Fibroblast of mammary gland (primary cell): ENCODE measurements at places on chromosomes 2 and 18.

GRCh38 chr2:235940330-235940729 lies 227.9 kb downstream of the GBX2 start:
- DNase-seq: peak; percentile 98

DNA sequence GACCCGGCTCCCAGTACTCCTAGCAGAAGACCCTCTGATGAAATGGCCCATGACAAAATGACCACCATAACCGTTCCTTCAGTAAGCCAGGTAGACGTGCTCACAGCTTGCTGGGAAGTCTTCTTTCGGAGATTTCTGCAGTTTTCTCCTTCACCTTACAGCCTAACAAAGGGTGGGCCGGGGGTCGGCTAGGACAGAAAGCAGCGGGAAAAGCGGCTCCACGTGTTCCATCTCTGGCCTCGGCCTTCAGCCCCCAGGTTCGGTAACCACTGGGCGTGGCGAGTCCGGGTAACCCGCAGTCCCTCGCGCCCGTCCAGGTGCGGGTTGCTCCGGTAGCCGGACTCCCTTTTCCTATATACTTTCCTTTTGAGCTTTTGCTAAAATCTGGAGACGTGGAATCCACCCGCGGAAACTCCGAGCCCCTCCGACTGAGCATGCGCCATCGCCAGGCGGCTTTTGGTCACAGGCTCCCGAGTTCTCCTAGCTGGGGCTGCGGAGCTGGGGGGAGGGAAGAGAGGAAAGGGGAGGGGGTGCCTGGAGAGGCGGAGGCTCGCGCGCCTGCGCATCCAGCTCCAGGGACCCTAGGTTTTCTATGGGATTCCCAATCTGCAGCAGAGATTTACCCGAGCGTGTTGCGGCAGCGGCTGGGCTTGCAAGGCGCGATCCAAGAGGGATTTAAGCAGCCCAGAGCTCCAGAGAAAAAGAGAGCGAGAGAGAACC lies at the start of gene VSNL1:
Gene VSNL1, plus strand, starts transcription at position 604 of the 720 bp plus-strand sequence. CDS start 51,379 bp downstream, outside the sequence.
- DNase-seq: peak; percentile 30

- no peak for DNase-seq
Observed at GRCh38 chr2:3608373-3609278, 13.7 kb downstream of the COLEC11 start.

- DNase-seq: no peak
Observed at GRCh38 chr18:42508683-42509296, 553.8 kb downstream of the PIK3C3 start.

- DNase-seq: peak; percentile 78
Observed at GRCh38 chr2:138827426-138828054, 47.4 kb upstream of the NXPH2 start.

- DNase-seq: no peak
Observed at GRCh38 chr2:119435081-119435952, 3.7 kb downstream of the TMEM37 start.

- no peak for DNase-seq
Observed at GRCh38 chr2:167986223-167986622, 261.2 kb downstream of the STK39 start.

GRCh38 chr2:197258580-197258979 lies 52.0 kb downstream of the ANKRD44 start:
- peak; percentile 28 for DNase-seq

DNA sequence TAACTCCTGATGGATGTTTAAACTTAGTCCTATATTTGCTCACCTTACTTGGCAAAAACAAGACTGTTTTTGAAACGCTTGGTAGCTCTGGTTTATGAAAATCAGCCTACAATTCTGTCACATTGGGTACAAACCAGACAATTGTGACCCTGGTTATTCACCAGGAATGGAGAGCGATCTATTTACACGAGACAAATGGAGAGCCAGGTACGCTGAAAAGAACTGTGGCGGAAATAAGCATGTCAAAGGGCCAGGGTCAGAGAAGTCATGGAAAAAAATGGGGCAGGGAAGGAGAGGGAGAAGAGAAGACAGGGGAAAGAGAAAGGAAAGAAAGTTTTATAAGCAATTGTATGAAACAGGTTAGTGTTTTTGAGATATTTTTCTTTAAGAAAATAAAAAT lies 119.5 kb upstream of the ZFP36L2 start:
- no peak for DNase-seq

- peak; percentile 28 for DNase-seq
Observed at GRCh38 chr2:26126074-26126473, 46.8 kb upstream of the GAREM2 start.
